Activated T-cell treated with anti-CD3 and anti-CD28 coated beads for 24 hours (primary cell): ENCODE measurements at places on chromosomes 6 and 20.

- DNase-seq = no peak
Measured at GRCh38 chr6:45896783-45897441, 118.7 kb downstream of the CLIC5 start.

DNA sequence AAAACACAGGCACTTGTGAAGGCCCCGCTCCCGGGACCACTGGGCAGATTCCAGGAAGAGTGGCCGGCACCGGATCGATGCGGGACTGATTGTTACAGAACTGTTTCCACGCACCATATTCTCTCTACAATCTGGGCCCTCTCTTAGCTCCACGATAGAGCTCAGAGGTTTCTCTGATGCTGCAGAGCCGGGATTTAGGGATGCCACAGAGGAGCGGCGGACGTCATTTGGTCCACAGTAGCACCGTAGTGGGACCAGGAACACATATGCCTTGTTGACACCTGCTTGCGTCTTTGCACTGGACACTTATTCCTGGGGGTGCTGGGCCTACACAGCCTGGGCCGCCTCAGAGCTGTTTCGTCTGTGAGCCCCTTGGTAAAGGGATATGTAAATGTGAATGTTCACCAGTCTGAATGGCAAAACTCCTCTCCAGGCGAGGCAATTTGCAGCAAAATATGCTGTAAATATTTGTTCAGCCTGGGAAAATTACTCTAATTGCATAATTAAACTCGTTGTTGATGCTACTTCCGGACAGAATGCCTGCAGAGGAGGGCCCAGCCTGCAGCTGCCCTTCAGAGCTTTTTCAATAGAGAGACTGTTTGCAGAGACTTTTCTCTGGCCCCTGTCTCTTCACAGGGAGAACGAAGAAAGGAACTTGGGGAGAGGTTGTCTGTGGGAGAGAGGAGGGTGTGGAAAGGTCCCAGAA lies 9.4 kb downstream of the PCK1 start:
- no peak for DNase-seq

- no peak for DNase-seq
Measured at GRCh38 chr6:13259393-13259792, 68.9 kb downstream of the TBC1D7 start.

DNA sequence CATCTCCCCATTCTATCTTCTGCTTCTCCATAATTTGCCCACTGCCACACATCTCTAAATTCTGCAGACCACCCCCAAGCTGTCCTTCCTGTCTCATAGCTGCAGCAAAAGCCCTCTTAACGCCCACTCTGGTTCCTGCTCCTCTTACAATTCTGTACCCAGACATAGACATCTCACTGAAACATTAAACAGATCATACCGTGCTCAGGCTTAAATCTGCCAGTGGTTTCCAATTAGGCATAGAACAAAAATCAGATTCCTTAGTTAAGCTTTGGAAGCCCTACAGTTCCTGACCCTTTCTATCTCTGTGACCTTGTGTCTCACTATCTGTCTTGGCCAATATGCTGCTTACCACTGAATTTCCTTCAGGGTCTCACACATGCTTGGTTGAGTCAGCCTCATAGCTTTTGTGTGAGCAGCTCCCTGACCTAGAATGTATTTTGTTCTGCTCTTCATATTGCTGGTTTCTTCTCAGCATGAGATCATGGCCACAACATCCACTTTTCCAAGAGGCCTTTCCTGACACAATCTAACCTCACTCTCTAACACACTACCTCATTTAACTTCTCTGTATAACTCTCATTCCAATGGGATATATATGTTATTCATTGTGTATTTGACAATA lies 749.7 kb downstream of the MAFB start:
- DNase-seq = no peak
